ENCODE measurements at places on chromosomes 1 and 21.

DNA sequence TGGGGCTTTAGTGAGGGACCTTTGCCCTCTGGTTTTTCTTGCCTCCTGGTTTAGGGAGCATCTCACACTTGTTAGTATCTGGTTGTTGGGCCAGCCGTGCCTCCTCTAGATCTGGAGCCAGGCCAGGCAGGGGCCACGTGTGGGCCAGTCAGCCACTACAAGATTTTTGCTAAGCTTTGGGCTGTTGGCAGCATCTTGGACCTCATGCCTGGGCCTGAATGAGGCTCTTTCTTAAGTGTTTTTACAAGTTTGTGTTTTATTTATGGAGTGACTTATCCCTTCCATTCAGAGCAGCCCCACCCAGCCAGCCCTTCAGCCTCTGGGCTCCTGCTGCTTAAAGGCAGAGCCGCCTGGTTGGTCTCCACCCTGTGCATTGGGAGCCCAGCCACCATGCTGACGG is 1.6 kb upstream of the SH3BGRL3 start:
- DNase-seq = no peak

- DNase-seq = no peak
Observed at GRCh38 chr1:67213164-67213563, 46.9 kb downstream of the IL23R start.

- no peak for DNase-seq
Observed at GRCh38 chr1:184605941-184606340, 148.7 kb downstream of the EDEM3 start.

- no peak for DNase-seq
Observed at GRCh38 chr1:228809621-228810394, 74.5 kb downstream of the RHOU start.

DNA sequence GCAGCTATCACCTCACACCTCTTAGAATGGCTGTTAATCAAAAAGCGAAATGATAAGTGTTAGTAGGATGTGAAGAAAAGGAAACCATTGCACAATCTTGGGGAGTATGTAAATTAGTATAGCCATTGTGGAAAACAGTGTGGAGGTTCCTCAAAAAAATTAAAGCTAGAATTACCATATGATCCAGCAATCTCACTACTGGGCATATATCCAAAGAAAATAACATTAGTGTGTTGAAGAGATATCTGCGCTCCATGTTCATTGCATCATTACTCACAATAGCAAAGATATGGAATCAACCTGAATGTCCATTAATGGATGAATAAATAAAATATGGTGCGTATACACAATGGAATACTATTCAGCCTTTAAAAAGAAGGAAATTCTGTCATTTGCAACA is 68.9 kb downstream of the SNRPE start:
- DNase-seq = no peak

DNA sequence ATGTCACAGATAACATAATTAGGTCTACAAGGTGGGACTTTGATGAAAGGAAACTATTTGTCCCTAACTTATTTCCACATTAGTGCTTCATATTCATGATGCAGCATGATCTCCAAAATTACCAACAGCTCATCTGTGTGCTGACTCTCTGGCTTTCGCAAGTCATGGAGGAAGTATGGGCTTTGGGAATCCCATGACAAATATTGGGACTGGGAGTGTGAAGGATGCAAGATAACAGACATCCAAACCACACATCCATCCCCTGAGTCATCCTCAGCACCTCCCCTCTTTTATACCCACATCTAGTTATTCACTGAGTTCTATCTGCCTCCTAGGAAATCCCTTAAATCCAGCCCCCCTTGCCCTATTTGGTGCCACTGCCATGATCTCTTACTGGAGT is 102.8 kb upstream of the COL24A1 start:
- DNase-seq = no peak

- DNase-seq = no peak
Observed at GRCh38 chr1:150696590-150696989, 364 bp downstream of the GOLPH3L start.
